T-helper 17 cell (primary cell): ENCODE measurements at places on chromosomes 2 and 18.
A peak's percentile ranks its signal among the peaks of the same experiment; 100 is the strongest.

- no peak for DNase-seq
Measured at GRCh38 chr2:235135990-235136561, 184.3 kb downstream of the SH3BP4 start.

- DNase-seq = no peak
Measured at GRCh38 chr2:107402330-107402729, 424.4 kb upstream of the RGPD4 start.

DNA sequence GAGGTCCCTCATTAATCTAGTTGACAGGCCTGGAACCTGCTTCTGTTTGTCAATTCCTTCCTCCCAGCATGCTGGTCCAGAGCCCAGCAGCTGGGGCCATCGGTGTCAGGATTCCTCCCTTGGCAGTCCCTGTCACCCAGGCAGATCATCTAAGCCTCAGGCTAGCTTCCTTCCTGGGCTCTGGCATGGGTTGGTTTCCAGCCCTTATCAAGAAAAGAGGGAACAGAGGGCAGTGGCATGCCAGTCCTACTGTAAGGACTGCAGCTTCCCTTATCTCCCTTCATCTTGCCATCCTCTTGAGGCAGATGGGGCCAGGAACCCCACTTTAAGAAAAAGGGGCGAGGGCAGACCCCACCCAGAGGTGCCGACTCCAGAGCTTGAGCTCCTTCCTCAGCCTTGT, 10.9 kb upstream of the KCNK3 start:
- no peak for DNase-seq

GRCh38 chr2:237898057-237898414, 38.6 kb downstream of the RAMP1 start:
- no peak for DNase-seq

GRCh38 chr2:67878743-67879142, 184.1 kb downstream of the C1D start:
- no peak for DNase-seq

GRCh38 chr18:57863706-57864105, 60.6 kb upstream of the ATP8B1 start:
- DNase-seq = no peak

- no peak for DNase-seq
Measured at GRCh38 chr2:70959271-70959761, 19.1 kb upstream of the ANKRD53 start.

GRCh38 chr2:137467246-137467862, 496.9 kb upstream of the HNMT start:
- no peak for DNase-seq

GRCh38 chr2:110674620-110675555, 3.0 kb downstream of the BUB1 start:
- DNase-seq = no peak

DNA sequence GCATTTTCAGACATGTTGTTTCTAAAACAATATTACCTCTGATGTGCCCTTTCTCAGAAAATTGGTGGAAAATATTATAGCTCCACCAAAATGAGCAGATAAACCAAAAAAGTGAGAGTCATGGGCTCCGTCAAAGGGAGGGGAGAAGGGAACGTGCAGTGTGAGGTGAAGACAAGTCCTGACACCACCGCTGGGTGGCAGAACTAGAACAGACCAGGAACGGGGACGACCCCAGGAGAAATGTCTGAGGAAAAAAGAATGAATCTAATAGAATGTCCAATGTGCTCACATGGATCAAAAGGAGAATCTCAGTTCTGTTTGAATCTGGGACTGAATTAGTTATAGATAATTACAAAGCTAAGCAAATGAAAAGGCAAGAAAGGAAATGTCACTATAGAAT, 22.6 kb upstream of the BCL2 start:
- no peak for DNase-seq

DNA sequence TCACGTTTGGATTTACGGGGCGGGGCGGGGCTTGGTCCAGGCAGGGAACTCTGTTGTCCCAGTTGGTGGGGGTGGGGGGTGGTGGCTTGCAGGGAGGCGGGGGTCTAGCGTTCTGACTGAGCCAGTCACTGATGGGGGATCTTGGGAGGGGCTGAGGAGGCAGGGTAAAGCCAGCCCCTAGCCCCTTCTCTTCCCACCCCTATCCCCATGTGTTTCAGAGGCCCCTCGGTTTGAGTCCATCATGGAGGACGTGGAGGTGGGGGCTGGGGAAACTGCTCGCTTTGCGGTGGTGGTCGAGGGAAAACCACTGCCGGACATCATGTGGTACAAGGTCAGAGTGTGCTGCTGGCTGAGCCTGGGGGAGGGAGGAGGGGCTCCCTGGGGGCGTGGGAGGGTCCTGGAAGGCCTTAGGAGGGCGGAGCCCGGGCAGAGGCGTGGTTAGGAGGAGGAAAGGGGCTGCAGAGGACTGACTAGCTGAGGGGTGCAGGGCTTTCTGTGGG, 22.0 kb upstream of the GMPPA start:
- no peak for DNase-seq

GRCh38 chr2:239179851-239180371, 220.9 kb downstream of the HDAC4 start:
- DNase-seq = no peak

- DNase-seq = no peak
Measured at GRCh38 chr2:57402755-57403154, 643.9 kb upstream of the VRK2 start.

- no peak for DNase-seq
Measured at GRCh38 chr18:2173486-2173885, 397.8 kb downstream of the METTL4 start.

GRCh38 chr2:67790622-67791021, 272.2 kb downstream of the C1D start:
- no peak for DNase-seq

GRCh38 chr2:106953779-106954178, 67.8 kb upstream of the ST6GAL2 start:
- no peak for DNase-seq

DNA sequence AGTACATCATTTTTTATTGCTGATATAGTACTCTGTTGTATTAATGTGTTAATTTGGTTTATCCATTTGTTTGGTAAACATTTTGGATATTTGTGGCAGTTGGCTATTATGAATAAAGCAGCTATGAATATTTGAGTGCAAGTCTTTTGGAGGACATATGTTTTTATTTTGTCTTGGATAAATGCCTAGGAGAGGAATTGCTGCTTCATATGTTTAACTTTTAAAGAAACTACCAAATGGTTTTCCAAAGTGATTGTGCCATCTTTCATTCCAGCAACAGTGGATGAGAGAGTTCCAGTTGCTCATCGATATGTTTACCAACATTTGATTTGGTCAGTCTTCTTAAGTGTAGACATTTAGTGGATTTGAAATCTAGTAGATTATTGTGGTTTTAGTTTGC, 51.8 kb downstream of the MERTK start:
- DNase-seq = no peak

DNA sequence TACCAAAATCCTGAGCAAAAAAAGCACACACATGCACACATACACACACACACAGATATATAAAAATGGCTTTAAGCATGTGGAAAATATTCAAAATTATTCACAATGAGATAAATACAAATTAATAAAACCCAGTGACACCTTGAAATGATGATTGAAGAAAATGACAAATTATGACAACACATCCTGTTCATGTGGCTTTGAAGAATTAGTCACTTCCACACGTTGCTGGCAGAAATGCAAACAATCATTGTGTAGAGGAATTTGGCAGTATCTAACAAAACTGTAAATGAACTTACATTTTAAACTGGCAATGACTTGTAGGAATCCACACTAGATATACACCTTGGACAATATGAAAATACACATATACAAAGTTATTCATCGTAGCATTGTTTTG, 95.8 kb upstream of the RGPD4 start:
- no peak for DNase-seq

GRCh38 chr2:69807821-69808540, 21.5 kb upstream of the GMCL1 start:
- DNase-seq = no peak

DNA sequence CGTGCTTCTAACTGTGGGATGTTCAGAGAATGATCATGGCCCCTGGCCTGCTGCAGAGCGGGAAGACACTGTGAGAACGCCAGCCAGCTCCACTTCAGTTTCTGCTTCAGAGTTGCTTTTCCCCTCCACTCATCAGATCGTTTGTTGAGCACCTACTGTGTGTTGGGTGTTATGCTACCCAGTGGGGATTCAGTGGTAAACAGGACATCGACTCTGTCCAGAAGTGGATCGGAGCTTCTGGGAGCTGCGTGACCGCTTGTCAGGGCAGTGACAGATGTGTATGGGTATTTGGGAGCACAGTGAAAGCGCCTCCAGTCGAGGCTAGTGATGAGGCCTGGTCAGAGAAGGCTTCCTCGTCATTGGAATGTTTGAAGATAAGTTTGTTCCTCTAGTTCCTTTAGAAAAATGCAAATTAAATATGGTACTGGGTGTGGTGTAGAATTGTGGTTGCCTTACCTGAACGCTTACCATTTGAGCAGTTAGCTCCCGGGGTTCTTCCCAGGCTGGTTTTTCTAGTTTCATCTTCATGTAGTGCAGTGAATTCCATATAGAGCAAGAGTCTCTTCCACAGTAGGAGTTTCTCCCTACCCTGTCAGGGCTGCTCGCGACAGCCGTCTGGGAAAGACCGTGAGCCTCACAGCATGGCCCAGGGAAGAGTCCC, 2.8 kb downstream of the RAB12 start:
- no peak for DNase-seq

DNA sequence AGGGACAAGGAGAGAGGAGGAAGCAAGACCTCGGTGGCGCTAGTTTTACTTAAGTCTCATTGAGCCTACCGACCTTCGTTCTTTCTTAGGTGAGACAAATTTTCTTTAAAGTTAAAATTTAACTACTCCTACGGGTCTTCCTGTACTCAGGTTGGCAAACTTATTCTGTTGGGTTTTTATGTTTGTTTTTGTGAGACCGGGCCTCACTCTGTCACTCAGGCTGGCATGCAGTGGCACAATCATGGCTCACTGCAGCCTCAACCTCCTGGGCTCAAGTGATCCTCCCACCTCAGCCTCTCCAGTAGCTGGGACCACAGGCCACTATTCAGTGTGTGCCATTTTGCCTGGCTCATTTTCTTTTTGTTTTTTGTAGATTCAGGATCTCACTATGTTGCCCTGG, 189.0 kb downstream of the TNS1 start:
- no peak for DNase-seq

DNA sequence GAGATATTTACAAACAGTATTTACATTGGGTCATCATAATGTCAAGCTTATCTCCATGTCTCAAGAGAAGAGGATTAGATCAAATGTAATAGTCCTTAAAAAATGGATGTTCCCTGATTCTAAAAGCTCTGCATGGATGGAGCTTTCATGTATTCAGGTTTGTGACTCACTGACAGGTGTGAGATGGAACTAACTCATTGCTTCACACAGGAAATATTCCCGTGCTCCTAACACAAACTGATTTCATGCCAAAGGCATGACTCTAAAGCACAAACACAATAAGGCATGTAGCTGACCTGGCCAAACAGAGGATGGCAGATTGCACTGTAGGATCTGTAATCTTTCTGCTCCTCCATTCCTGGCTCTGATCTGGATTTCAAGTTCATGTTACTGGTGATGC, 110.0 kb downstream of the ALK start:
- no peak for DNase-seq

DNA sequence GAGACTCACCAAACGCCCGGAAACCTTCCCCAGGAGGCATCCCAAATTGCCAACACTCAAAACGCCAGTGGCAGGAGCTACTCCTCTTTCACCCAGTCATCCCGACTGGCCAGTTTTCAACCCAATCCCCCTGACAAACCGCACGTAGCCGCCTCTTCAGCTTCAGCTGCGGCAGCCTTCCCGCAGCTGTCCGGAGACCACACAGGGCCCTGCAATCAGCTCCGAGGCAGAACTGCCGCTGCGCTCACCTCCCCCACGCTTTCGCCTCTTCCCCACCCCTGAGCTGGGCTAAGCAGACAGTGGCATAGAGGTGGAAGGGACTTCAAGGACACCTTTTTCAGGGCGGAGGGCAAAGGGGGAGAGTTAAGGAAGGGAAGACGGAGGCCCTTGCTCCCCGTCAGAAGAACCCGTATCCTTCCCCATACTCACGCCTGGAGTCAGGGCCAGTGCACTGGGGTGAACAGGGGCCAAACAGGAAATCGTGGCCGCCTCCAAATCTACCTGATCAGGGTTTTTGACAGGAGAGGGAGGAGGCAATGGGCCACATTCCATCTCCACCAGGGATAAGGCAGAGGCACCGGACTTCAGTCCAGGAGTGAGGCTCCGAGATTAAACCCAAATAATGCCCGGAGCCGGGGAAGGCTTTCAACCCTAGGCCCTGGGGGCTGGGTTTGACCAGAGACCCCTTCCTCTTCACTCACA, 16.9 kb downstream of the CYP26B1 start:
- DNase-seq = peak; percentile 4
